Natural killer cell treated with Interleukin-12 subunit alpha and Interleukin-12 subunit beta and Interleukin-15 and Interleukin-18, amount 100 ng/mL, for 72 hours (primary cell): ENCODE measurements at places on chromosomes 11 and 22.

DNA sequence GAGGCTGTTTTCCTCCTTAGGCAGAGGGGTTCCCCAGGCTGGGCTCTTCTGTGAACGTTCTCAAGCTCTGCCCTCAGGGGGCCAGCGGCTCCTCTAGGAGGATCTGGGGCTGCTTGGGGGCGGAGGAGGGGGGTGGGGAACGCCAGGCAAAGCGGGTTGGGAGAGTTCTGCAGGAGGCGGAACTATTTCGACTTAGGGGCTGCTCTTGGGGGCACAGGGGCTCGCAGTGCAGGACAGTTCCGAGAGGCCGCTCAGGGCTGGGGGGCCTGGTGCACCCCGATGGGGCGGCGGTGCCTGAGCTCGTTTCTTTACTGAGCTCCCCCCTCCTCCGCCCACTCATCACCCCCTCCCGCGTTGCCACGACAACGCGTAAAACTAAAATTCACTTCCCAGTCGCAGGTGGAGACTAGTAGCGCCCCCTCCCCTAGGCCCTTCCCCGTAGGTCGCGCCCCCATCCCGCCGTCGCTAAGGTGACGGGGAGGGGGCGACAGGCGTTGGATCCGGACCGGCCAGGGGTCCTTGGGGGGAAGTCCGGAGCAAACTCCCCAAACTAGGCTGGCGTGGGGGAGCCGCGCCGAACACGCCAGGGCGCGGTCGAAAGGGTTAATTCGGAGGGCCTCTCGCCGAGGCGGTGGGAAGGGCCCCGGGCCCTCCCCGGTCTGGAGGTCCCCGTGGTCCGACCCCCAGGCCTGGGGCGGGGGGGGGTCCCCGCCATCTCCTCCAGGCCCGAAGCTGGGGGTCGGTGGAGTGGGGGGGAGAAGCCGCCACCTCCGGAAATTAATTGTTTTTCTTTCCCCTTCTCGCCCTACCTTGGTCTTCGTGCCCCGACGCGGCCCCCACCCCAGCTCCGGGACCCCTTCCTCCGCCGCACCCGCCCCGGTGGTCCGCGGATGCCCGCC is 857 bp downstream of the SHANK3 start:
- DNase-seq: no peak

- DNase-seq: no peak
These were observed 158.7 kb upstream of the SYT13 start for GRCh38 chr11:45444796-45445195.

- DNase-seq: no peak
These were observed 12.6 kb downstream of the RHBDD3 start for GRCh38 chr22:29255064-29255621.

- DNase-seq: no peak
These were observed 27.5 kb upstream of the CHST1 start for GRCh38 chr11:45692808-45693453.

GRCh38 chr11:112128483-112129121 is 35.3 kb downstream of the IL18 start:
- no peak for DNase-seq

DNA sequence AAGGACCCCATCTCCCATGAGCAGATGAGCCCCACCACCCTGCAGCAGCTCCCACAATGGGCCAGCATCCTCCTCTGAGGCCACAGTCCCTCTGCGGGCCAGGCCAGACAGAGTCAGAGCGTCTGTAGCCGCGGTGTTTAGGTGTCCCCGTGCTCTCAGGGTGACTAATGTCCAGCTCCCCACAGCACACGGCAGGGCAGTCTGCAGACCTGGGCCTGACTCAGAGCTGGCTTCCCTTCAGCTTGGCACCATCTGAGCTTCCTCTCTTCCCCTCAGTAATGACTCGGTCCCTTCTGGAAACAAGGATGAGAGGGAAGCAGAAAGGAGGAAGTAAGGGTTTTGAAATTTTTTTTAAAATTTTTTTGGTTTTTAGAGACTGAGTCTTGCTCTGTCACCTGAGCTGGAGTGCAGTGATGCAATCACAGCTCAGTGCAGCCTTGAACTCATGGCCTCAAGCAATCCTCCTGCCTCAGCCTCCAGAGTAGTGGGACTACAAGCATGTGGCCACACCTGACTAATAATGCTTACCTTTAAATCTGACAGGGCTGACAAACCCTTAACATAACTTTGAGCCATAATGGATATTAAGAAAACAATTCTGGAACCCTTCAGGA is 28.5 kb downstream of the LRRC74B start:
- DNase-seq: no peak
